ENCODE measurements at places on chromosomes 3 and 15.

DNA sequence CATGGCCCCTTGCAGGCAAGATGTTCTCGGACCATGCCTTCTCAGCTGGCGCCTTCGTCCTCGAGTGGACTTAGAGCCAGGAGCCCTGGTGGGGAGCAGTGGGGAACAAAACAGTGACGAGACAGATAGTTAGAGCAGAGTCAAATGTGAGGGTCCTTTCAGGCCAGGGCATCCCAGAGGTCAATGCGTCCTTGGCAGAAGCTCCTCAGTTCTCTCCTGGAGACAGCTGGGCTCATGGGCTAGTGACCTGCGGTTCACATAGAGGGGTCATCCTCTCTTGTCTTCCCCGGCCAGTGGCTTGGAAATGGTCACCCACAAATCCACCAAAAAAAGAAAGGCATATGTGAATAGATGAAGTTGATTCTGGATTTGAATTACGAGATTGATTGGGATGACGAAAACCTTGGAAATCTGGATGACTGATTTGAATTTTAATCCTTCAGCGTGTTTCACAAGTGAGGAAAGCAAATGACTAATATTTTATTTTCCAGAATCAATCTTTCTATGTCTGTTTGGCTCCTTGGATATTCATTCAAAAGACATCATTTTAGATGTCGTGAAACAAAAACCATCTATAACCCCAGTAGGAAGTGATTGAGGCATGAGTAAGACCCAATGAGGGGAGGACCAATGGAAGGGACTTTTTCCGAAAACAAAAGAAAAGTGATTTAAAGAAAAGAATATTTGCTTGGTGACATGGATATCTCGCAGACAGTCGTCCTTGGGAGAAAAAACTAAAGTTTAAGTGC is 84.5 kb downstream of the ASB7 start:
- DNase-seq, result no peak

GRCh38 chr3:160564258-160564911 is 986 bp downstream of the KPNA4 start:
- no peak for DNase-seq

GRCh38 chr15:100734586-100734985 is 132.2 kb downstream of the ASB7 start:
- no peak for DNase-seq

GRCh38 chr3:2099028-2099671 is 484 bp downstream of the CNTN4 start:
- DNase-seq, result peak; percentile 32

- no peak for DNase-seq
These were observed 319.4 kb upstream of the RASGRP1 start for GRCh38 chr15:38883987-38884386.

- no peak for DNase-seq
These were observed 504.4 kb downstream of the ROBO1 start for GRCh38 chr3:79263423-79263822.

DNA sequence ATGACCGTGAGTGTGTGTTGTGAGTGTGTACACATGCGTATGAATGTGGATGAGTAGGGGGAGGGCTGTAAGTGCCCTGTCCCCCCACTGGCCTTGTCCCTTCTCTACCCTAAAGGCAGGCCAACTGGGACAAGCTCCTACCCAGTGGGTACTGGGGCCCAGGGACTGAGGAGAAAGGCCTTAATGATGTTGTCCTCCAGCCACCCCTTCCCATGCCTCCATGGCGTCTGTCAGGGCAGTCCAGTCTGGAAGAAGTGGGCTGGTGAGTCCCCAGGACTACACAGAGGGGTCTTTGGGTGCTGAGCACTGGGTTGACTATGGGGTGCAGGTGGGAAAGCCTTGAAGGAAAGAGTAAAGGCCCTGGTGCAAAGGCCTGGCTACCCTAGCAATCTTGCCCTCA is 16.9 kb upstream of the CORO2B start:
- no peak for DNase-seq

- no peak for DNase-seq
These were observed 61.3 kb downstream of the CRYBG3 start for GRCh38 chr3:97882975-97883598.

- DNase-seq, result no peak
These were observed 283.9 kb upstream of the THBS1 start for GRCh38 chr15:39296955-39297354.

DNA sequence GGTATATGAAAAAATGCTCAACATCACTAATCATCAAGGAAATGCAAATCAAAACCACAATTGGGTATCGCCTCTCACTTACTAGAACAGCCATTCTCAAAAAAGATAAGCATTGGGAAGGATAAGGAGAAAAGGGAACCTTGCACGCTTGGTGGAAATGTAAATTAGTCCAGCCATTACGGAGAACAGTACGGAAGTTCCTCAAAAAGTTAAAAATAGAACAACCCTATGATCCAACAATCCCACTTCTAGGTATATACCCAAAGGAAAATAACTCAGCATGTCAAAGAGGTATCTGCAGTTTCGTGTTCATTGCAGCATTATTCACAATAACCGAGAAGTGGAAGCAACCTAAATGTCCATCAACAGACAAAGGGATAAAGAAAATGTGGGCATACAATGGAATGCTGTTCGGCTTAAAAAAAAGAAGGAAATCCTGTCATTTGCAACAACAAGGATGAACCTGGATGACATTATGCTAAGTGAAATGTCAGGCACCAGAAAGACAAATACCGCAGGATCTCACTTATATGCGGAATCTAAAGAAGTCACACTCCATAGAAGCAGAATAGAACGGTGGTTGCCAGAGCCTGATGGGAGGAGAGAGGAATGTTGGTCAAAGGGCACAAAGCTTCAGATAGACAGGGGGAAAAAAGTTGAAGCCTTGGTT is 11.7 kb upstream of the CMTM7 start:
- no peak for DNase-seq

DNA sequence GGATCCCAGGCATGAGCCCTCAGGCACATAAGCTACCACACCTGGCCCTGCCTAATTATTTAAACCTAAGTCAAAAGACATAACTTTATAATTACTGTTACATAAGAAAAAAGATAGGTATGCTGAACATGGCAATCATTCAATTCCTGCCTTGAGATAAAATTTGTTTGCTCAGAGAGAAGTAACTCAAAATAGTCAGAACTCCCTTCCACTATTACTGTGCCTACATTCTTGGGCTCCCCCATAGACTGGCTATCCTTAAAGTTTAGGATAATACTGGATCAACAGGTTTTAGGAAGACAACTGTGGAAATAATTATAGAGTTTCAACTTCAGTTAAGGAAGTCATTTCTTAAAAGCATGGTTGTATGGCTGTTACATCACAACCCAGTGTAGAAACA is 9.9 kb downstream of the WDR53 start:
- no peak for DNase-seq

GRCh38 chr15:40325188-40325587 is 1.7 kb downstream of the INAFM2 start:
- DNase-seq, result no peak

DNA sequence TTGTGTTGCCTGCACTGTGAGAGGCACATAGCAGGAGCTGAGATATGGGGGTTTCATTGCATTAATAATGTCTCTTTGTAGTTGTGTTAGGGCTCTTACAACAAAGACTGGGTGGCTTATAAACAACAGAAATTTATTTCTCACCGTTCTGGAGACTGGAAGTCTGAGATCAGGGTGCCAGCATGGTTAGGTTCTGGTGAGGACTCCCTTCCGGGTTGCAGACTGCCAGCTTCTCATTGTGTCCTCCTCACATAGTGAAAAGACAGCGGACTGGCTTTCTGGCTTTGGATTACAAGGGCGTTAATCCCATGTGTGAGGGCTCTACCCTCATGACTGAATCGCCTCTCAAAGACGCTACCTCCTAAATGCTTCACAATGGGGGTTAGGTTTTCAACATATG is 20.6 kb downstream of the TMEM108 start:
- DNase-seq, result no peak

GRCh38 chr15:71601038-71601834 is 209.1 kb upstream of the NR2E3 start:
- DNase-seq, result no peak

GRCh38 chr3:39104961-39105686 is 2.3 kb downstream of the GORASP1 start:
- DNase-seq, result no peak

GRCh38 chr3:178406206-178406605 is 130.0 kb upstream of the KCNMB2 start:
- DNase-seq, result no peak

All from NCI-H1092 (cell line).